ENCODE measurements at places on chromosomes 2 and 18.

- DNase-seq, result no peak
Measured at GRCh38 chr2:49111456-49111855, 42.9 kb downstream of the FSHR start.

- DNase-seq, result no peak
Measured at GRCh38 chr2:88857274-88857741, 165.8 kb downstream of the RPIA start.

DNA sequence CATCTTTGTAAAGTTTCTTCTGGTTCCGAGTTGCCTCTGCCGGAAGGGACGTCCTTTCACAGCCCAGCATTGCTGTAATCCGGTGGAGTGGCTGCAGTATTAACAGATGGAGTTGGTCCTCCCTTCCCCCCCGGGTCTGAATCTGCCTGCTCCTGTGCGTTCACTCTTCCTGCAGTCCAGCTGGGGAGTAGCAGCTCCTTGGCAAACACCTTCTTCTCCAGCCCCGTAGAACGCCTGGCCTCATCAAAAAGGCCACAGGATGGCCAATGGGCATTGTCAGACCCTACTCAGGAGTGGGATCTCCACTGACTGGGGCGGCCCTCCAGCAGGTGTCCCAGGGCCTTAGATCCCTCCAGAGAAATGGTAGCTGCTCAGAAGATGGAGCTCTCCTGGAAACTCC is 234.0 kb downstream of the FAM210A start:
- DNase-seq, result no peak

DNA sequence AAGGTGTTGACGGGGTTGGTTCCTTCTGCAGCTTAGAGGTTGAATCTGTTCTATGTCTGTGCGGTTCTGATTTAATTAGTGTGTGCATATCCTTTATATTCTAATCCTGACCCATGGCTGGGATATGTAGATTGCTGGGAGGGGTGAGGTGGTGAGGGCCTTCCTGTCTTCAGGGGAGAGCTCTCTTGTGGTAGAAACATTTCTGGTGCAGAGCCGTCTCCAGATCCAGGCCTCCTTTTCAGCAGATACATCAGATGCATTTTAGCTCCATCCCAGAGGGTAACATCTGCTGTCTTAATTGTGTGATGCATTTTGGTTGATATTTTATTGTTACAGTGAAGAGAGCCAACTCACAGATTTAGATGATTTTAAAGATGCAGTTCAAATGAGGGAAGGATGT is 227.8 kb downstream of the AGAP1 start:
- no peak for DNase-seq

- DNase-seq, result no peak
Measured at GRCh38 chr2:118274841-118275510, 186.7 kb downstream of the INSIG2 start.

- no peak for DNase-seq
Measured at GRCh38 chr2:127047716-127048617, 59.0 kb downstream of the BIN1 start.

DNA sequence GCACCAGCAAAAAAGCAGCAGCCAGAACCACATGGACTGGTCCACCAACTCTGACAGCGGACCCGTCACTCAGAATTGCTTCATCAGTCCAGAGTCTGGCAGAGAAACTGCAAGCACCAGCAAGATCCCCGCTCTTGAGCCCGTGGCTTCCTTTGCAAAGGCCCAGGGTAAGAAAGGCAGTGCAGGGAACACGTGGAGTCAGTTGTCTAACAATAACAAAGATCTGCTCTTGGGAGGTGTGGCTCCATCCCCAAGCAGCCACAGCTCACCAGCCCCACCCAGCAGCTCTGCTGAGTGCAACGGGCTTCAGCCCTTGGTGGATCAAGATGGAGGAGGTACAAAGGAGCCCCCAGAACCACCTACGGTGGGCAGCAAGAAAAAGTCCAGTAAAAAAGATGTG is 269.3 kb downstream of the SETBP1 start:
- no peak for DNase-seq

GRCh38 chr2:17621781-17622180 is 81.3 kb downstream of the VSNL1 start:
- no peak for DNase-seq

DNA sequence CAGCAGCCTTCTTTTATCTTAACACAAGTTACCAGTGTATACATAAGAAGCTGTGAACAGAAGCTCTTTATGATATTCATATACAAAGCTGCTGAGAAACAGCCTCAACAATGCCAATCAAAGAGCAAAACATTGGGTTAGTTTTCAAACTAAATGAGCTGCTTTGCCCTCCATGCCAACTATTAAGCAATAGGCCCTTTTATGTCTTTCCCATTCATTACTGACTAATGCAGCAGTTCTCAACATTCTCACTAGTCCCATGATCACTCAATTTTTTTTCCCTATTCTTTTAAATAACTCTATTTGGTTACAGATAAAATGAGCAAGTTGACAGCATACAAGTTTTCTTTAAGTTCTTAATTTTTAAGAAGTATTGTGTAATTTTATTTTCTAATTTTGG is 57.9 kb upstream of the FRZB start:
- no peak for DNase-seq

GRCh38 chr2:180609626-180610340 is 370.6 kb upstream of the UBE2E3 start:
- no peak for DNase-seq

GRCh38 chr2:233081731-233082221 is 21.6 kb downstream of the INPP5D start:
- DNase-seq, result no peak

GRCh38 chr2:207160115-207160514 is 5.6 kb downstream of the KLF7 start:
- no peak for DNase-seq

- DNase-seq, result no peak
Measured at GRCh38 chr18:22189449-22190166, 20.2 kb downstream of the GATA6 start.

- no peak for DNase-seq
Measured at GRCh38 chr18:47746615-47747014, 183.8 kb downstream of the SMAD2 start.

DNA sequence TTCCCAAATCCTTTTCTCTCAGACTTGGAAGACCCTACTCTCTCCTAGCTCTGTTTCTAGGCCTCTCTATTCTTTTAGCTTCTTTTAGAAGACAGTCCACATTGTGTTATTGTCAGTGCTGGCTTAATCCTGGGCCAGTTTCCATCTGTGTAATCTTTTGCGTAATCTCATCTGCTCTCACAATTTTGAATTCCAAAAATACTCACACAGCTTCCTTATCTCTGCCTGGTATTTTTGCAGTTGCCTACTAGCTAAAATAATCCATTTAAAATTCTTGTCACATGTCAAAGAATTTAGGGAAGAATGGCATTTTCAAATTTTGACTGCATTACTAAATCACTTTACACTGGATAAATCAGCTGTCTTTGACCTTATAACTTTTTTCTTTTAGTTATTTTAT is 200.6 kb upstream of the MEX3C start:
- no peak for DNase-seq

- DNase-seq, result no peak
Measured at GRCh38 chr18:32919799-32920198, 147.0 kb upstream of the KLHL14 start.
